ENCODE measurements at places on chromosomes 2 and 18.

GRCh38 chr2:38495880-38496279, 106.8 kb downstream of the HNRNPLL start:
- DNase-seq: no peak

DNA sequence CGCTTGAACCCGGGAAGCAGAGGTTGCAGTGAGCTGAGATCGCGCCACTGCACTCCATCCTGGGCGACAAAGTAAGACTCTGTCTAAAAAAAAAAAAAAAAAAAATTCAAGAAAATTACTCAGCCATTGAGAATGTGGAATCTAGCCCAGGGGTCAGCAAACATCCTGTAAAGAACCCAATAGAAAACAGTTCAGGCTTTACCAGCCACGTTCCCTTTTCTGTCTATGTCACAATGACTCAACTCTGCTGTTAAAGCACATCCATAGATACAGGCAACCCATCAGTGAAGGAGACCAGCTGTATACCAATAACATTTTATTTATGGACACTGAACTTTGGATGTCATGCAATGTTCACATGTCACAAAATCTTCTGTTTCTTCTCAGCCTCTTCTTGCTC, 435.6 kb upstream of the GYPC start:
- DNase-seq: peak; percentile 22

- no peak for DNase-seq
Measured at GRCh38 chr2:152657043-152657442, 60.2 kb downstream of the PRPF40A start.

DNA sequence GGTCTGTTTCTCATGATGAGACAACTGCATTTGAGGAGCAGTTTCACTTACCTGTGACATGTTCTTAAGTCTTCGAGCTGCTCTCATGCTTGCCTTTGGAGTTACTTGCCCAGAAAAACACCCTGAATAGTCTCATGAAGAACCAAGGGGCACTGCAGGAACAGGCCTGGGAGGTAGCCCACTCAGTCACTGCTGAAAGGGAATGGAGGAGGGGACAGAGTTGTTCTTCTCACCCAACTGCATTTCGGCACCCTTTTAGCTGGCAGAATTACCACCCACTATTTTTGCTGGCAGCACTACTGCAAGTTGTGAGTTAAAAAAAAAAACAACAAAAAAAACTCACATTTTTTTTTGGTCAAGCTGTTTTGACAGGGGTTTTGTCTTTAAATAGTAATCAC, 181.9 kb downstream of the PTPRM start:
- DNase-seq: no peak

DNA sequence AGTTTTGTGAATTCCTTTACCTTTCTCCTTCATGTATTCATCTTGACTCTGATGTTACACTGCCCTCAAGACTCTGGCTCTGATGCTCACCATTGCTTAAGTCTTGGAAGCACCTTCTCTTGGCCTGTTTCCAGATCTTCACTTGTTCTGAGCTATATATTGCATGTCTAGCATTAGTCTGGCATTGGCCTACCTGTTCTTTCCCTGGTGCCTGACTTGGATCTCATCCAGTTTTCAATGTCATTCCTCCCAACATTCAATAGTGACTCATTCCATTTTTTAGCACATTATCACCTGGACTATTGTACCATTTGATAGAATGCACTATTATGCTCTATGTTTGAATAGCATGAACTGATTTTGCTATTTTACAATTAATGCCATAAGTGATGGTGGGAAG, 127.3 kb upstream of the NYAP2 start:
- DNase-seq: no peak

GRCh38 chr18:59884351-59884750, 15.4 kb upstream of the PMAIP1 start:
- DNase-seq: peak; percentile 51

DNA sequence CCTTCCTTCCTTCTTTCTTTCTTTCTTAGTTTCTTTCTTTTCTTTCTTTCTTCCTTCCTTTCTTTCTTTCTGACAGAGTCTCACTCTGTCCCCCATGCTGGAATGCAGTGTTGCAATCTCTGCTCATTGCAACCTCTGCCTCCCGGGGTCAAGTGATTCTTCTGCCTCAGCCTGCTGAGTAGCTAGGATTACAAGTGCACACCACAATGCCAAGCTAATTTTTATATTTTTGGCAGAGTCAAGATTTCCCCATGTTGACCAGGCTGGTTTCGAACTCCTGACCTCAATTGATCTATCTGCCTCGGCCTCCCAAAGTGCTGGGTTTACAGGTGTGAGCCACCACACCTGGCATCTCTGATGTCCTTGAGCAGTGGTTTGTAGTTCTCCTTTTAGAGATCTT, 48.5 kb downstream of the IL1R2 start:
- no peak for DNase-seq

DNA sequence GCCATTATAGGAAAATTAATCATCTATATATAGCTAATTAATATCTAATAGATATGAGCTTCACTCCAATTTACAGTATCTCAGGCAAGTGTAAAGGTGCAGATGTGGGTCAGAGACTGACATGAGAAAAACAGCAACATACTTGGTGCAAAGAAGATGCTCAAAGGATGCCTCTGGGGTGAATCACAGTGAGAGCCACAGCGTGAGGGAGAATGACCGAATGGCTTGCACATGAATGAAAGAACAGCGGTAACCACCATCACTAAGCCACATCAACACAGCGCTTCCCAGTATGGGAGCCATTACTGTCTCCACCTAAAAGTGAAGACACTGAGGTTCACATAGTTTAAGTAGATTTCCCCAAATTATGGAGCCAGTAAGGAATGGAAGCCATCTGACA, 423.4 kb upstream of the ID2 start:
- DNase-seq: peak; percentile 9

- no peak for DNase-seq
Measured at GRCh38 chr2:193476171-193476800, 1281.6 kb upstream of the TMEFF2 start.

GRCh38 chr2:235343869-235344268, 150.0 kb upstream of the AGAP1 start:
- peak; percentile 73 for DNase-seq

GRCh38 chr18:22912835-22913234, 20.3 kb upstream of the RBBP8 start:
- DNase-seq: peak; percentile 84

DNA sequence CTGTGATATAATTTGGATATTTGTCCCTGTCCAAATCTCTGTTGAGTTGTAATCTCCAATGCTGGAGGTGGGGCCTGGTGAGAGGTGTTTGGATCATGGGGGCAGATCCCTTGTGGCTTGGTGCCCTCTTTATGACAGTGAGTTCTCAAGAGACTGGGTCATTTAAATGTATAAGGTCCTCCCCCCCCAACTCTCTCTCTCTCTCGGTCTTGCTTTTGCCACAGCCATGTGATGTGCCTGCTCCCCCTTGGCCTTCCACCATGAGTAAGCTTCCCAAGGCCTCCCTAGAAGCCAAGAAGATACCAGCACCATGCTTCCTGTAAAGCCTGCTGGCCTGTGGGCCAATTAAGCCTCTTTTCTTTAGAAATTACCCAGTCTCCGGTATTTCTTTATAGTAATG, 58.6 kb downstream of the FN1 start:
- DNase-seq: no peak

DNA sequence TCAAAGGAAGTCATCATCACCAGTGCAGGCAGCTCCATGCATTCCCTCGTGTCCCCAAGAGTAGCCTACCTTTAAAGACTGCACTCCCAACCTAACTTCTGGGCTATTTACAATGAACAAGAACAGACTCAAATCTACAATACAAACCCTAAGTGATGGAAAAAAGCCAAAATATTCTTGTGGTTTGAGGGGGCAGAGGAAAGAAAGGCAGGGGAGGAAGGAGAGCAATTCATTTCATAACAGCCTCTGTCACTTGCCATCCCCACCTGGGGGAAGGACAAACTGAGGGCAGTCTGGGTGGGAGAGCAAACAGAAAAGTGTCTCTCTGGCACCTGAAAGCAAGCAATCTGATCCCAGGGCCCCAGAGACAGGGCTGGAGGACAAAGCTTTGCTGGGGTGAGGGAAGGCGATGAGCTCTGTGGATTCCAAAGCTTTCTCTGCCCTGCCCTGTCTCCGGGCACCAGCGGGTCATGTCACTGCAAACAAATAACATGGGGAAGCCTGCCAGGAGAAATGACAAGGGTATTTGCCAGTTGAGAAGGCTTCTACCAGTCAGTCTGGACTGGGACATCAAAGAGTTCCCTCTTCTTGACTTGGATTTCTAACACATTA, 528.0 kb upstream of the TNP1 start:
- DNase-seq: no peak
